ENCODE measurements at places on chromosomes 5 and 9. TPM values are rescaled to one million over a fixed set of nuclear protein-coding genes. Genes with fewer than 3 reads are reported as not detected.

The ARL14EPL gene
- not detected for total RNA-seq

The MTAP gene
- total RNA-seq, result 22.5 TPM

DNA sequence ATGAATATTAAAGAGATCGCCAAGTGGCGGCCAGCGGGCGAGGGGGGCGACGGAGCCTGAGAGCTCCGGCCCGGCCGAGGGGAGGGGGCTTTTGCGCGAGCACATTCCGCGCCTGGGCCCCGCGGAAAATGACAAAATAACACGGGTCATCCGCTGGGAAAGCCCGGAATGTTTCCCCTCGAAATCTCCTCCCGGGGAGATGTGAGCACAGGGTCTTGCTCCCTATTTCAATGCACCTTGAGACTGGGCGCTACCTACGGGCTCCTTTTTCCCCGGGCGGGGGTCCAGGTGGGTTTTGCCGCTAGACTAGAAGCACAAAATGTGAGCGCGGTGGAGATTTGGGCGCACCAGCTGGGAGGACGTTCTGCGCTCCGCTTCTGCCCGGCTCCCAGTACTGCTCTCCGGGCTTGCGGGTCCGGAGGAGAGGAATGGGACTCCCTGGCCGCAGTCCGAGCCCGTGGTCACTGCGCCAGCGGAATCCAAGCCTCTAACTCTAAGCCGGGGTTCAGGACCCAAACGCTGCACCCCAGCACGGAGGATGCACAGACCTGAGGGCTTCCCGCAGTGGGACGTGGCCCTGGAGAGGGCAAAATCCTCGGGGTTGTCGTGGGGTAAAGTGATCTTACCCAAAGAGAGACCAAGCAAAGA, 2.8 kb upstream of the PRDM12 start:
- no peak for DNase-seq

DNA sequence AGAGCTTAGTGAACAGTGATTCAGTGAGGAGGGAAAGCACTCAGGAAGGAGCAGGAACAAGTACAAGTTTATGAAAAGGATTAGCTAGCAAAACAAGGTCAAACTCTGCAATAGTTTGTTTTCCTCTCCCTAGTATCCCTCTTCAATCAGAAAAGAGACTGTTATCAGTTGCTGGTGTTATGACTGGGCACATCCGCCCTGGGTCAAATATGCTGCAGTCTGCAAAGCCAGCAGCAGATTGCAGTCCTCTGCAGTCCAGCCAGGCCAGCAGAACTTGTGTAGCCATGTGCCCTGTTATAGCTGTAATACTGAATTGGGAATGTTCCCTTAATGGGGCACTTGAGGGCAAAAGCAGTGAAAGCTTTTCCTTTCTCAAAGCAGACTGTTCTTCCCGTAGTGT, 12.0 kb downstream of the PCDHAC2 start:
- DNase-seq, result no peak

DNA sequence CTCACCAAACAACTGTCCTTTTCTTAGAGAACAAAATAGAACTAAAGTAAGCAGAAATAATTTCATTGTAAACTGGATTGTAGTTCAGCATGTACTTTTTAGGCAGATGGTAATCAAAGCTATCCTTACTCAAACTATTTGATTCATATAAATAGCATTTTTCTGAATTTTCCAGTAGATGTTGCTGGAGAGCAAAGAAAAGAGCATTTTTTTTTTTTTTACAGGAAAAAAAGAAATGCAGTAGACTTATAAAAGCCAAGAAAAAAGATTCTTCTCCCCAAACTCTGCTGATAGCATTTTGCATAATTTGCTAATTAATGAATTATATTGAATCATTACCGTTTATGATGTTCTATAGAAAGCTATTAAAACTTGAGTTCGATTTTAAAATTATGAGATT, 715.3 kb upstream of the WWC1 start:
- DNase-seq, result no peak

DNA sequence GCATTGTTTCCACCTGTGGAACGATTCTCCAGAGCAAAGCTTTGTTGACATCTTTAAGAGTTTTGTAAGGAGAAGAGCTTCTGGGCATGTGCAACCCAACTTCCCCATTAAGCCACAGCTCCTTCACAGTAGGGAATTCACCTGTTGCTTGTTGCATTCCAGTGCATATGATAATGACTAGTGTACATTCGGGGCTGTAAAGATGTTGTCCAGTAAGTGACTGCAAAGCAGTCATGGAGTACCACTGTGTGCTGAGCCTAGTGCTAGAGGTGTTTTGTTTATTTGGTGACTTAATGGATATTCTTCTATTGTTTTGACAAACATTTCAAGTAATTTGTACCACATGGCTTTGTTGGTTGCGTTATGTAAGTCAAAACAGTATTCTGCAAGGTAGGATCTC, 12.8 kb downstream of the UGCG start:
- DNase-seq, result no peak

DNA sequence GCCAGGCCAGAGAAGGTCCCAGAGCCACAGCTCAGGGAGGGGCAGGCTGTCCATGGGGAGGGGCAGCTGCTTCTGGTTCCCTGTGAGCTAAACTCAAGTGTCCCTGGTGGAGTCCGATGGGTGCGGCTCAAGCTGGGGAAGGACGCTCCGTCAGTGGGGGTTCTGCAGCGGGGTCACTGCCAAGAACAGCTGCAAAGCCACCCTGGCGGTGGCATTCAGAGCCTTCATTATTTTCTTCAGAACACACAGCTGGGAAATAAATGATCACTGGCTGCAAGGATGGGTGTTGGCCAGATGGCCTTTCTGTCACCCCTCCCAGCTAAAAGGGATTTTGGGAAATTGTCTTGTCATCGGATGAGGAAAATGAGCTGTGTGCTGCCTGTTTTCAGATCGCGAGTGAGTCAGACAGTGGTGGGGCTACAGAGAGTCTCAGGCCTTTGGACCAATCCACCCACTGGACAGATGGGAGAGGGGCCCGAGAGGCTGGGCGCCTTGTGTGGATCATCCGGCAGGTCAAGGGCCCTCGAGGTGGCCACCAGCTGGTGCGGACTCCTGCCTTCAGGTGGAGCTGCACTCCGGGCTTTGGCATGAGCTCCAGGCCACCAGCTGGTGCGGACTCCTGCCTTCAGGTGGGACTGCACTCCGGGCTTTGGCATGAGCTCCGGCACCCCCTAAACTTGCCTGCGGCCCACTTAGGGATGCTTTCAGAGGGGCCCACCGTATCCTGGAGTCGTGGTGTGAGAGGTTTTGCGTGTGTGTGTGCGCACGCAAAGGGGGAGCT, 17.9 kb upstream of the GFPT2 start:
- DNase-seq, result no peak

DNA sequence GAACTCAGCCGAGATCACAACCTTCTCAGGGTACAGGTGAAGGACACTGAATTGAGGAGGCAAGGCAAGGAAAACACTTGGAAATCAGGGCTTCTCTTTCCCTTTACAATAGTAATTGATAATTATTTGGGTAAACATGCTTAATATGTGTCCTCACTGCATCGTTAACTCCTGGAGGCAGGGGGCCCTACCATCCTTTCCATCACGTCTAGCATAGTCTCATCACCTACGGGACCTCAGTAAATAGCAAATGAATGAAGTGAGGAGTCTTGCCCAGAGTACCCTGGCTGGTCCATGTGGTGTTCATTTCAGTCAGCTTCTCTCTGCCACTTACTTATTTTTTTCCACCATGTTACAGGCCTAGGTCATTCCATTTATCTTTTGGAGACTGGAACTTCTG, 2.3 kb downstream of the F2RL1 start:
- DNase-seq, result no peak

DNA sequence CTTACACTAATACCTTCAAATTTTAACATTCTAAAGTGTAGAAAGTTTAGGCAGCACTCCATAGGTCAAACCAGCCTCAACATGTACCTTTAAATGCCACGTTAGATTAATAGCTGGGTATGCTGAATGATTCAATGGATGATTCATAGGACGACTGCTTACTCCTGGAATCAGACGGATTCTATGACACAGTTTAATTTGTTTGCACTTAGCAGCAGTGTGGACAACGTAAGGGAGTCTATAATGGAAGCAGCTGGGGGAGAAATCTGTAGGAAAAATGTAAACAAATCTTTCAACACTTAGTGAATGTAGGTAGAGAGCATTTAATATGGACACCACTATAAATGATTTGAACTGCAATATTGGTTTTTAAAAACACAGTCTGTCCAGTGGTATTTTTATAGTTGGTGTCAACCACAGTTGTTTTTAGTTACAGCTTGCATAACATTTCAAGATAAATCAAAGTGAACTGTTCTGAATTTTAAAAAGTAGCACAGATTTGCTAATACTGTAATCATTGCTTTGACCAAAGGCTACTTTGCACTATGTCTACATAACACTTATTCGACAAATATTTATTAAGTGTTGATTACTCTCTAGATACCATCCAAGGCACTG, 701.5 kb upstream of the MEF2C start:
- DNase-seq, result no peak

Measured in CD4-positive, CD25-positive, alpha-beta regulatory T cell (primary cell).